ENCODE measurements at places on chromosomes 3 and 15. TPM values are rescaled to one million over a fixed set of nuclear protein-coding genes. Genes with fewer than 3 reads are reported as not detected.

PPP1R14D gene
- total RNA-seq: not detected

- DNase-seq: no peak
These were observed 46.4 kb upstream of the GATA2 start for GRCh38 chr3:128539376-128539775.

- DNase-seq: peak; percentile 40
These were observed 62.7 kb downstream of the EOMES start for GRCh38 chr3:27659279-27660021.

GRCh38 chr3:24294150-24294549, 200.5 kb downstream of the THRB start:
- no peak for DNase-seq

GRCh38 chr3:197151580-197151979, 122.0 kb upstream of the MELTF start:
- no peak for DNase-seq
